HL-60 (cell line): ENCODE measurements at places on chromosomes 7 and 10.

- no peak for DNase-seq
These were observed 381.1 kb downstream of the SDK1 start for GRCh38 chr7:3682028-3682710.

GRCh38 chr7:116271963-116272886 lies 61.9 kb downstream of the TES start:
- no peak for DNase-seq

- DNase-seq, result no peak
These were observed 82.0 kb downstream of the FGFR2 start for GRCh38 chr10:121516093-121516865.

DNA sequence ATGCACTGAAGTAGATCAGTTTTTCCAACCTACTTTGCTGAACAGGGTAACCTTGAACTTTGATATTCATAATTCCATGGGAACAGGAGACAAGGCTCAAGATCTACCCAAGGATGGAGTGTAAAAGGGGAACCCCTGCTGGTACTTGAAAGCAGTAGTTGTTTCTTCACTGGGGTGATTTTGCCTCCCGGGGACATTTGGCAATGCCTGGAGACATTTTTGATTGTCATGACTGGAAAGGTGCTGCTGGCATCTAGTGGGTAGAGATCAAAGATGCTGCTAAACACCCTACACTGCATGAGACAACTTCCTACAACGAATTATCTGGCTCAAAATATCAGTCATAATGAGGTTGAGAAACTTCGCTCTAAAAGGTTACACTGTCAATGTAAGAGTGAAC lies 214.8 kb upstream of the CTBP2 start:
- no peak for DNase-seq

DNA sequence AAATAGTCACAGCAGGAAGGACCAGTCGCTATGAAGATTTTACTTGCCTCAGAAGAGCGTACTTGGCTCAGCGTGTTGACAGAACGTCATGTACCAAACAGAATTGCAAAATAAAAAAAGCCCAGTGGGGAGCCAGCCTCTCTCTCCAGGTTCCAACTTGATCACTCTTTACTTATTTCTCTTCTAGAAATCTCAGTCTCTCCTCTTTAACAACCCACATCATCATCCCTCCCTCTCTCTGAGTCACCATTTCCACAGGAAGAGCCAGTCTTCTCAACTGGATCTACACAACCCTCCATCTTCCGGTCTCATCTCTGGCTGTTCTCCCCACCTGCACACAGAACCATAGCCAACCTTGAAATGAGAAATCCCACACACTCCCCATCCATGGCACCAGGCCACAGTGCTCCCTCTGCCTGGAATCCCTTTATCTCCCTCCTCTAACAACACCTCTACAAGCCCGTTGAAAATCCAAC lies 718.3 kb downstream of the GRID1 start:
- DNase-seq, result no peak

- no peak for DNase-seq
These were observed 83.2 kb downstream of the FRMD4A start for GRCh38 chr10:14247377-14248116.

DNA sequence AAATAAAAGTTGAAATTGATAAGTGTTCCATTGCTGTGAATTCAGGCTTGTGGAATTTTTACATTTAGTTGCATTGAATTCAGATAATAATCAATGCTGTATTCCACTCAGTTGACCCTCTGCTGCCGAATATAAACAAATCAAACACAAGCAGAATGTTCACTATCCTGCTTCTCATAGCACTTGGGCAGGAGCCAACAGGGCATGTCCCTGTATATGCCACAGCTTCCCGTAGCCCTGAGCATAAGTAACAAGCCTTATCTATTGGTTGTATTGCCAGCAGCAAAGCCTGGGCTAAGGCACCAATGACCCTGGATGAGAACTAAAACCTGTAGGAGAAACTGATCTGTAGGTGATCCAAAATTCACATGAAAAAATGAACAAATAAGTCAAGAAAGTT lies 145.9 kb downstream of the ARHGAP12 start:
- no peak for DNase-seq

GRCh38 chr10:58311026-58311425 lies 23.8 kb upstream of the UBE2D1 start:
- no peak for DNase-seq

GRCh38 chr10:32084185-32084851 lies 28.1 kb upstream of the KIF5B start:
- no peak for DNase-seq

- DNase-seq, result no peak
These were observed 12.6 kb downstream of the GHRHR start for GRCh38 chr7:30976381-30976780.

DNA sequence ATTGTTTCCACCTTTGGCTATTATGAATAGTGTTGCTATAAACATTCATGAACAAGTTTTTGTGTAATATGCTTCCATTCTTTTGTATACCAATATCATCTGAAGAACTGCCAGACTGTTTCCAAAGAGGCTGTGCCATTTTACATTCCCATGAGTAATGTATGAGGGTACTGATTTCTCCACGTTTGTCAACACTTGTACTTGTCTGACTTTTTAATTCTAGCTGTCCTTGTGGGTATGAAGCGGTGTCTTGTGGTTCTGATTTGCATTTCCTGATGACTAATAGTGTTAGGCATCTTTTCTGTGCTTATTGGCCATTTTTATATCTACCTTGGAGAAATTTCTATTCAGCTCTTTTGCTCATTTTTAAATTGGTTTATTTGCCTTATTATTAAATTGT lies 52.8 kb downstream of the LSMEM1 start:
- no peak for DNase-seq

GRCh38 chr7:121123032-121123431 lies 134.5 kb downstream of the CPED1 start:
- DNase-seq, result no peak

GRCh38 chr7:88041583-88041982 lies 107.5 kb downstream of the ADAM22 start:
- DNase-seq, result no peak

GRCh38 chr10:28432210-28432676 lies 100.7 kb upstream of the WAC start:
- peak; percentile 2 for DNase-seq

DNA sequence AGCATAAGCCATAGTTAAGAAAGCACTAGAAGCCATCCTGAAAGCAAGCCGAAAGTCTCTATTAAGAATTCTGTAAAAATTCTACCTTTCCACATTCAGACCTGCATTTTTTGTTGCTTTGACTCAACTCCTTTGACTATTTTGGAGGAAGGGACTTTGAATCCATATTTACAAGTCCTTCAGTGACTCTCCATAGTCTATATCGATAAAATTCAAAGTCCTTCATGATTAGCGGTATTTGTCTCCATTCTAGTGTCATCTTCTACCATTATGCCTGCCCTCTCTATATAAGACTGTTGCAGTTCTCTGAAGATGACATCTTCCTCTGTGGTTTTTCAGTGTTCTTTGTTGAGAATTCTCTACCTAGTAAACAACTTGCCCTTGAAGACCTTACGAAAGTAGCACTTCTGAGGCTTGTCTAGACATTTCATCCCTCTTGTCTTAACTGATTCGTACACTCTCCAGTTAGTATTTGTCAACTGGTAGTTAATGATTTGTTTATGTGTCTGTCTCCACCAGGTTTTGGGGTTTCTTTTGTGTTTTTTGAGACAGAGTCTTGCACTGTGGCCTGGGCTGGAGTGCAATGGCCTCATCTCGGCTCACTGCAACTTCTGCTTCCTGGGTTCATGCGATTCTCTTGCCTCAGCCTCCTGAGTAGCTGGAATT lies 1.7 kb downstream of the CCSER2 start:
- DNase-seq, result no peak

DNA sequence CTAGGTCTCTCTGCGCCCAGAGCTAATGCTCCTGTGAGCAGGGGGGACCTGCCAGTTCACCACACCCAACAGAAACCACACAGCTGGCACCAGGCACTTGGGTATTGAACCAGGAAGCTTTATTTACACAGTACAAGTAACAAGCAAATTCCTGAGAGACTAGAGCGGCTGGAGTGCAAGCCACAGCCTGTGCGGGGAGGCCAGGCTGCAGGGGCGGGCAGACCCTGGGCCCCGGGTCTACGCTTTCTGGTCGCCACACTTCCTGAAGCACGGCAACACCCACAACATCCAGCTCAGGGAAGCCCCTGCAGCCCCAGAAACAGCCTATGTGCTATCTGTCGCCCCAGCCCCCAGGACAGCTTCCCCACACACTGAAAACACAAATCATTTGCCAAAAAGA lies 125.0 kb downstream of the FAM53B start:
- DNase-seq, result peak; percentile 19

GRCh38 chr10:80204677-80205476 lies 460 bp downstream of the ANXA11 start:
- peak; percentile 32 for DNase-seq

GRCh38 chr7:11540271-11540761 lies 291.7 kb downstream of the THSD7A start:
- no peak for DNase-seq

- DNase-seq, result no peak
These were observed 44.0 kb downstream of the RTKN2 start for GRCh38 chr10:62224606-62225005.

DNA sequence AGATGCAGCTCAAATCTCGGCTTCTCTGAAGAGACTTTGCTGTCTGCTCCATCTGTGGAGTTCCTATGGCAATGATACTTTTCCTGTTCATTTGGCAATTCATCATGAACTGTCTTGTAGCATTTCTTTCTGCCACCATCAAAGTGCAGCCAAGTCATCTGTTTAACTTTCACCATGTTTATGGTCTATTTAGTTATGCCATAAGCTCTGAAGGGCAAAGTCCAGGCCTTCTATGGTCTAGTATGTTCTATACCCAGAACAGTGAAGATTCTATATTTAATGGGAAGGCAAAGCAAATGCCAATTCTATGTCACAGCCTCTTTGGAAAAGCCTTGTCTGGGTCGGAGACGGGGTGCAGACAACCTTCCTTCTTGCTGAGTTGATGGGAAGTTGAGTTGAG lies 472.6 kb downstream of the PLXNA4 start:
- DNase-seq, result no peak

GRCh38 chr10:5560142-5560816 lies 35.5 kb downstream of the CALML3 start:
- DNase-seq, result no peak

DNA sequence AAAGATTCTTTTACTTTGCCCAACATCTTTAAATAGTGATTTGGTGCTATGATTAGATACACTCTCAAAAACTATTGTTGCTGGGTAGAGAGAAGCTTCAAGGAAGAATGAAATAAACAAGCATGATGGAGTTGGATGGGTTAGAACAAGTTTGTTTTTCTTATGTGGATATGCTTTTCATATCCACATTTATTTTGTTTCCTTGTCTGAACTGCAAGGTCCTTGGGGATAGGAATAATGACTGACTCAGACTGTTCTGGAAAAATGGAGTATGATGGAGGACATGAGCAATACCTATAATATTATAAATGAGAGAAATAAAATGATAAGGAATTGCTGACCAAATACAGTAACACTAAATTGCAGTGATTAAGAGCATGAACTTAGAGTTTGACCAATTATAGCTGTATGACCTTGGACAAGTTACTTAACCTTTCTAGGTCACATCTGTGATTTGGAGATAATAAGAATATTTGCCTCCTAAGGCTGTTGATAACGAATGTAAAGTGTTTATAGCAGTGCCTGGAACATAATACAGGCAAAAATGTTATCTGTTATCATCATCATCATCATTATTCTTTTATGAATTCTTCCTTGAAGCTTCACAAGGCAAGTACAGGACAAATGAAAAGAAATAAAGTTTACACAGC lies 847.5 kb downstream of the LRMDA start:
- no peak for DNase-seq

DNA sequence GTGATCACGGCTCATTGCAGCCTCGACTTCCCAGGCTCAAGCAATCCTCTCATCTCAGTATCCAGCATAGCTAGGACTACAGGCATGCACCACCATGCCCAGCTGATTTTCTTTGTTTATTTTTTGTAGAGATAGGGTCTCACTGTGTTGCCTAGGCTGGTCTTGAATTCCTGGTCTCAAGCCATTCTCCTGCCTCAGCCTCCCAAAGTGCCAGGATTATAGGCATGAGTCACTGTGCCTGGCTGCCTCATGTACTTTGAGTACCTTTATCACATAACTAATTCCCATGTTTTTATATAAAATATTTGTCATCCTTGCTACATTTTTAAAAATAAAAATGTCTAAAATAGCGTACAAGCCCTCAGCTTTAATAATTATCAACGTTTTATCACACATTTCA lies 35.3 kb upstream of the CCDC3 start:
- no peak for DNase-seq

- no peak for DNase-seq
These were observed 1.5 kb upstream of the ATP6V0A4 start for GRCh38 chr7:138799336-138800000.

GRCh38 chr10:16016688-16017087 lies 156.4 kb upstream of the MINDY3 start:
- no peak for DNase-seq

- DNase-seq, result no peak
These were observed 202.1 kb upstream of the NPVF start for GRCh38 chr7:25430200-25430931.

DNA sequence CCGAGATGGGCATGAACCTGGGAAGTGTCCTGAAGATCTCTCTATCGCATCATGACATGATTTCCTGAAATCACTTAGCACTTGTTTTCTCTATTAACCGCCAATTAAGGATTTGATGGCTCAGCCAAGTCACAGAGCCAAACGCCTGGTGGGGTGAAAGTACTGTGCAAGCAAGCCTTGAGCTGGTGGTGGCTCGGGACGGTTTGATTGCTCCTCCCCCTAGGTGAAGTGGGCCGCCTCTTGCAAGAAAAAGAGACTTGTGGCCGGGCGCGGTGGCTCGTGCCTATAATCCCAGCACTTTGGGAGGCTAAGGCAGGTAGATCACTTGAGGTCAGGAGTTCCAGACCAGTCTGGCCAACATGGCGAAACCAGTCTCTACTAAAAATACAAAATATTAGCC lies 50.3 kb downstream of the COL26A1 start:
- no peak for DNase-seq

GRCh38 chr10:119133949-119134348 lies 30.0 kb downstream of the DENND10 start:
- peak; percentile 72 for DNase-seq

GRCh38 chr10:44567471-44567870 lies 182.6 kb upstream of the CXCL12 start:
- no peak for DNase-seq

DNA sequence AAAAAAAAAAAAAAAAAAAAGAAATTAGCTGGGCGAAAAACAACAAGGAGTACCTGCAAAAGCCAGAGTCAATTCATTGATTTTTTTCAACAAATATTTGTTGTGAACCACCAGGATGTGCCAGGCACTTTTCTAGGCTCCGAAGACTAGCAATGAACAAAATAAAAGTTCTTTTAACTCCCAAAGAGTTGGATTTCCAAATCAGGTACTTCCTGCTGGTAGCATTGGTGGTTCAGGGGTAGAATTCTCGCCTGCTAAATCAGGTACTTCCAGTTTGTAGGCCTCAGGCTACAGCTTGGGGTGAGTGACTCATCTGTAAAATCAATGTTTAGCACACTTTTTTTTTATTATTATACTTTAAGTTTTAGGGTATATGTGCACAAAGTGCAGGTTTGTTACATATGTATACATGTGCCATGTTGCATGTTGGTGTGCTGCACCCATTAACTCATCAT lies 10.9 kb downstream of the PPA1 start:
- DNase-seq, result no peak

GRCh38 chr10:52410916-52411315 lies 96.8 kb downstream of the DKK1 start:
- DNase-seq, result no peak

- DNase-seq, result no peak
These were observed 167.5 kb downstream of the ITGB1 start for GRCh38 chr10:32790483-32790882.

GRCh38 chr10:125080984-125081383 lies 79.4 kb downstream of the CTBP2 start:
- DNase-seq, result no peak

- DNase-seq, result no peak
These were observed 762.8 kb downstream of the GATA3 start for GRCh38 chr10:8817299-8817698.
